ENCODE measurements at places on chromosomes 5 and 9.

DNA sequence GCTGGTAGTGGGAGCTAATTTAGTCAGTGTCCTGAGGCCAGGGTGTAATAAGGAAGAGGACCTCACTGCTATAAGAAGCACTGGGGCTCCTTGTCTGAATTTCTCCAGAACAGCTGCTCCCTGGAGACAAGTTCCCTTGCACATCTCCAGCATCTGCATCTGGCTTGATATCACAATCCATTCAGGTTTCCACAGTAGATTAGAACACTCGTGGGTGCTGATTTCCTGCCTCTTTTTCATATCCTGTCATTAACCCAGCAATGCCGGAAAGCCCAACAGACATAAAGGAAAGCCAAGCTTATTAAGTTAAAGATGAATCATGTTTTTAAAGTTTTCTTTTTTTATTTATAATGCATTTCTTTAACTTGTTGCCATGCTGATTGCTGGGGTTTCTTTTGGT is 232.3 kb upstream of the WWC1 start:
- no peak for DNase-seq

- DNase-seq: no peak
Measured at GRCh38 chr5:139571966-139572365, 10.8 kb downstream of the UBE2D2 start.

- no peak for DNase-seq
Measured at GRCh38 chr9:116264361-116264760, 110.8 kb downstream of the PAPPA start.

GRCh38 chr9:90074316-90074962 is 469.6 kb downstream of the GADD45G start:
- no peak for DNase-seq

- DNase-seq: no peak
Measured at GRCh38 chr9:37187713-37188439, 67.5 kb downstream of the ZCCHC7 start.

DNA sequence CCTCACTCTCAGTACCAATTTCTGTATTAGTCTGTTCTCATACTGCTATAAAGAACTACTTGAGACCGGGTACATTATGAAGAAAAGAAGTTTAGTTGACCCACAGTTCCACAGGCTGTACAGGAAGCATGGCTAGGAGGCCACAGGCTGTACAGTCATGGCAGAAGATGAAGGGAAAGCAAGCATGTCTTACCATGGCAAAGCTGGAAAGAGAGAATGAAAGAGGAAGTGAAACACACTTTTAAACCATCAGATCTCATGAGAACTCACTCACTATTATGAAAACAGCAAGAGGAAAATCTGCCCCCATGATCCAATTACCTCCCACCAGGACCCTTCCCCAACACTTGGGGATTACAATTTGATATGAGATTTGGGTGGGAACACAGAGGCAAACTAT is 698.8 kb downstream of the CDH9 start:
- no peak for DNase-seq

DNA sequence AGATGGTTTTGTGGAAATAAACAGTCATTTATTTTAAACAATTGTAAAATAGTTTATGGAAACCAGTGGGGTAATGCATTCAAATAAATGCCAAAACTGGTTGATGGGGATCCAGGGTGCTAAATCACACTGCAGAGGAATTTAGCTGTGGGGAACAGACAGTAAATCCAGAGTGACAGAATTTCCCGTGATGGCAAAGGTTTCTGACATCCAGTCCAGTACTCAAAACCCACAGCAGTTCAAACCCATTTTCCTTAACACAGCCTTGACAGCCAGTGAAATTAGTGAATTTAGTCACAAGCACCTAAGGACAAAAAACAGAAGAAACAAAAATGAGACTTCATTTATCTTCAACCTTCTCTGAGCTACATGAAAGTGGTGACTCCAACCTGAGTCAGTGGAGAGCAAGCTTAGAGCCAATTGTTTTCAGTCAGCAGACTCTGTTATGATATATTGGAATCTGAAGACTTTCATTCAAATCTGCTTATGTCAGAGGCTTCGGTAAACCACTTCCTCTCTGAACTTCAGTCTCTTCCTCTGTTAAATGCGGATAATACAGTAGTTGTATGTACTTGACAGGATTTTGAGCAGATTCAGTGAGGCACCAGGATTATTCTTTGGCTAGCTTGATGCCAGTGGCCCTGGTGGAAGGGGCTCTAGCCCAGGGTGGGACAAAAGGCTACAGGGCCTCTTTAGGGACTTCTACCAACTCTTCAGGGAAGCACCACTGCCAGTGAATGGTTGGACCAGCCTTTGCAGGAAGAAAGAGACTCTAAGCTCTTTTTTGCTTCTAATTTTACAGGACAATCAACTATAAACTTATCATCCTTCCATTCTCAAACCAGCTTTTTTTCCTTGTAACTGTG is 185.3 kb downstream of the MAPKAP1 start:
- DNase-seq: no peak

- DNase-seq: no peak
Measured at GRCh38 chr5:1342268-1342667, 2.6 kb downstream of the CLPTM1L start.

- no peak for DNase-seq
Measured at GRCh38 chr9:136659861-136660784, 2.6 kb upstream of the EGFL7 start.

DNA sequence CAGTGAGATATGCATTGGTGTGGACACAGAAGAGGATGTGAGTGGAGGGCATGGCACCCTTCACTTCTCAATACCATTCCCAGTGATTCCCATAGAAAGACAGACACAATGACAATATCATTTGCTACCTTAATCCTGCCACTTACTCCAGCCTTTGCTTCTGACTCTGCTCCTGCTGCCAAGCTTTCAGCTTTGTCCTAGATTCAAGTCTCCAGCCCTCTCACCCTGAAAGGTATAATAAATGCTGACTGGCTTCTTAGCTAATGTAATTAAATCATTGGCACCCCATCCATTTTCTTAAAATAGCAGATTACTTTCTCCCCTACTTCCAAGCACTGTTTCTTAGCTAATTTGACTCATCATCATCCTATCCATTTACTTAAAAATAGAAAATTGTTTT is 41.1 kb upstream of the CDC42SE2 start:
- no peak for DNase-seq

DNA sequence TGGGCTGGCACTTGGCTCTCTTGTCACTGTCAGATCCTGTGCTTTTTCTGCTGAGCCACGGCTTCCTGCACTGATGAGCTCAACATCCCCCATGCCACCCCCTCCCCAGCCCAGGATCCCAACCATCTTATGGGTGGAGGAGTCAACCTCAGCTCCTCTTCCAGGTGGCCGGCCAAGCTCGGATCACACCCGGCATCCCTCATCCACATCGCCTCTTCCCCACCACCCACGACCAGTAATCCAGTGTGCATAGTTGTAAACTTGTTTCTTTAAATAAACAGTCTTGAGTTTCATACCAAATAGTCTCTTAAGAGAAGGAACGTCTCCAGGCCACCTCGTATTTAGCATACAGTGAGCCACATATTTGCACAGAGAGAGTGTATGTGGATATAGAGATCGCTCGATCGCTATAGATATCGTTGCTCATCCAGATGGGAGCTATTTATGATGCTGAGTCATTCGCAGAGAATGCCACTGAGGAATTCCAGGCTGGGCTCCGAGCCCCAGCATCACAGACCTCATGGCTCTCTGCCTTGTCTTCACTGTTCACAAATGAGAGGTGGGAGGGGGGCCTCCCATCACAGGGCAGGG is 61.8 kb upstream of the CPLX2 start:
- no peak for DNase-seq

DNA sequence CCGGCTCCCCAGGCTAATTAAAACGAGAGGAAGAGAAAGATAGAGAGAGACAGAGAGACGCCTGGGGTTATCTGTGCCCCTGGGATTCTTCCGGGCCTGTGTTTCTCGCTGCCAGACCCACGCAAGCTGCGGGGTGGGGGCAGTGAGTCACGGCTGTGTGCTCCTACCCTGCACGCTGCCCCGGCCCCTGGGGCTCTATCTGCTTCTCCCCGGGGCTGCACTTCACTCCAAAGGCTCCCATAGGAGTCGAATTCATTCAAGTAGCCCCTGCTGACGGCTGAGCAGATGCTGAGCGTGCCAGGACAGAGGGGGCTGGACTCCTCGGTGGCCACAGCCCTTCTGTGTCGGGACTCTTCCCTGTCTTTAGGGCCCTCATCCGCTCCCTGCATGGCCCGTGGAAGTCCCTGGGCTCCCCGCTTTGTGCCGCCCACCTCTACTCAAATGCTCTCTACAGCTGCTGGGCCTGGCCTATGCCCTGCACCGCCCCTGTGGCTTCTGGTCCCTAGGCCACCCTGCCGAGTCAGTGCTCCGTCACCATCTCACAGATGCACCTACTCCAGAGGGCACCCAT is 22.8 kb downstream of the SARDH start:
- no peak for DNase-seq

DNA sequence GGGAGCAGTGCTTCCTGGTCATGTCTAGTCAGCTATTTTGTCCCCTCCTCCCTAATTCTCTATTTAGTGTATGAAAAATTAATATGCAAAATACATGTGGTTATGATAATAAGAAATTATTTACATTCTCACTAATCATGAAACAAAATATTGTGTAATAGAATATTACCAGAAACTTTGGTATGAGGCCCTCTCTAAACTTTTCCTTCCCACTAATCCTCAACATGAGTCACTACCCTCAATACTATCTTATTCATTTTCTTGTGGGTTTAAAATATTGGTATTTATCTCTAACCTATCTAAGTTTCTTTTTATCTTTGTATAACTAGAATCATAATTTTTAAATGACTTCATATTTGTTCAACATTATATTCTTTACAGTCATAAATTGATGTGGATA is 545.9 kb upstream of the PTPRD start:
- no peak for DNase-seq

DNA sequence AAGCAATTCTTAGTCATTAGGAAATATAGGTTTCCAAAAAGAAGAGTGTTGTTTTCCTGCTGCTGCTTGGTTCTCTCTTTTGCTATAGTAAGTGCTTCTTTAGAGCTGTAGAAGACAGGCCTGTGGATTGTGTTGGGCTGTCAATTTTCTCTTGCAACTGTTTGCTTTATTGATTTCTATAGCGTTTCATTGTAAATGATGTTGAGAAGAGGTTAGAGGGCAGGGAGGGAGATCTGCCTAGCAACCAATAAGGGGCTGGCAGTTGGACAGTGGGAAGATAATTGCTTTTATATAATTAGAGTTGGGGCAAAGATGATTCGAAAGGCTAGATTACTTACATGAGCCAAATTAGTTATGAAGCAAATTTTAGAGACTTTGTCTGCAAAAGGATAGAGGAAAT is 11.1 kb downstream of the UNC13B start:
- no peak for DNase-seq

DNA sequence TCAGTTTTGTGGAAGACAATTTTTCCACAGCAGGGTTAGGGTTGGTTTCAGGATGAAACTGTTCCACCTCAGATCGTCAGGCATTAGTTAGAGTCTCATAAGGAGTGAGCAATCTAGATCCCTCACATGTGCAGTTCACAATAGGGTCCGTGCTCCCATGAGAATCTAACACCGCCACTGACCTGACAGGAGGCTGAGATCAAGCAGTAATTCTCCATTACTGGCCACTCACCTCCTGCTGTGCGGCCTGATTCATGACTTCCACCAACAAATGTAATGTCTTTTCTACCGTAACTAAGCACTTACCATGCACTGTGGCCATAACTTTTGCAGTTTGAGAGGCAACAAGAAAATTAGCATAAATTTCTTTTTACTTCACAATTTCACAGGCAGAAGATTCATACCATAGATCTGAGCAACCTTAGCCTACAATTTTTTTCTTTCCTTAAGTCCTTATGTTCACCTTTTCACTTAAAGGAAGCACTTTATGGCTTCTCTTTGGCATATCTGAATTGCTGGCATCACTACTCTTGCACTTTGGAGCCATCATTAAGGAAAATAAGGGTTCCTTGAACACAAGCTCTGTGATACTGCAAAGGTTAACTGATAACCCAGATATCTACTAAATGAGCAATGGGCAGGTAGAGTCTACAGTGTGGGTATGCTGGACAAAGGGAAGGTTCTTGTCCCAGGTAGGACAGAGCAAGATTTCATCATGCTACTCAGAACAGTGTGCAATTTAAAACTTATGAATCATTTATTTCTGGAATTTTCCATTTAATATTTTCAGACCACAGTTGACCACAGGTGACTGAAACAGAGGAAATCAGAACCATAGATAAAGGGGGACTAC is 83.0 kb upstream of the IFNK start:
- DNase-seq: no peak

GRCh38 chr5:95178046-95178651 is 106.7 kb downstream of the MCTP1 start:
- DNase-seq: no peak

- DNase-seq: no peak
Measured at GRCh38 chr5:7087719-7088297, 308.1 kb upstream of the ADCY2 start.

- no peak for DNase-seq
Measured at GRCh38 chr9:27561685-27562084, 11.6 kb downstream of the C9orf72 start.

DNA sequence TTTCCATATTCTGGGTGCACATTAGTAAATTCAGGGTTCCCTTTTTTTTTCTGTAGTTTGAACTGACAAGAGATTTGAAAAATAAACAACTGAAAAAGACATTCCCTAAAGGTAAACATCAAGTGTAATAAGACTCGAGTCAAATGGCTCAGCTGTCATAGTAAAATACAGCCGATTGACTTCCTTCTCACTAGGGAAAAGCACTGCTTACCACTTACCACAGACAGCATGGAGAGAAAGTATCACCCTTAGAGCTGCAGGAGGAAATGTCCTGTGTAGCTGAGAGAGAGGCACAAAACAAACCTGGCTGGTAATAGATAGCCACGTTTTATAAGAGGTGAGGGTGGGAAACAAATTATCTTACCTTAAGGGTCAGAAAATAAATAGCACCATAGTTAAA is 12.1 kb upstream of the DMAC1 start:
- no peak for DNase-seq

- no peak for DNase-seq
Measured at GRCh38 chr9:12464910-12465512, 228.2 kb upstream of the TYRP1 start.
